ENCODE measurements at places on chromosomes 1 and 21.

DNA sequence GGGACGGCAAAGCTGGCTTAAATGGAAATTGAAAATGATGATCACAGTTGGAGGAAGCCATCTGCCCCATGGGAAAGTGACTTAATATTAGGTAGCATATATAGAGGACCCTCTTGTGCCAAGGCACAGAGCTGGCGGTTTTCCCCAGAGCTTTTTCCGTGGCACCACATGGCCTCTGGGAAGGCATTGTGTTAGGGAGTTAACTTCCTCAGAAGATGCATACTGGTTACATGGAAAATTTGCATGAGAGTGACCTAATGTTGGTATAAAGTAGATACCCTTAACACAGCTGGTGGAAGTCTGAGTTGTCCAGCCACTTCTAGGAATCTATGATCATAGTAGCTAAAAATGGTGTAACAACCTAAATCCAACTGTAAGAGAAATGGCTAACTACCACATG, 27.3 kb downstream of the CAP1 start:
- no peak for DNase-seq

GRCh38 chr1:159868766-159869165, 6.3 kb upstream of the VSIG8 start:
- no peak for DNase-seq

GRCh38 chr1:22629886-22630285, 6.5 kb upstream of the C1QA start:
- no peak for DNase-seq

GRCh38 chr21:41777951-41778815, 11.3 kb upstream of the RIPK4 start:
- DNase-seq: peak; percentile 70

GRCh38 chr1:233960386-233960785, 55.9 kb downstream of the SLC35F3 start:
- no peak for DNase-seq

- DNase-seq: no peak
Observed at GRCh38 chr21:21147374-21147745, 149.2 kb downstream of the NCAM2 start.

DNA sequence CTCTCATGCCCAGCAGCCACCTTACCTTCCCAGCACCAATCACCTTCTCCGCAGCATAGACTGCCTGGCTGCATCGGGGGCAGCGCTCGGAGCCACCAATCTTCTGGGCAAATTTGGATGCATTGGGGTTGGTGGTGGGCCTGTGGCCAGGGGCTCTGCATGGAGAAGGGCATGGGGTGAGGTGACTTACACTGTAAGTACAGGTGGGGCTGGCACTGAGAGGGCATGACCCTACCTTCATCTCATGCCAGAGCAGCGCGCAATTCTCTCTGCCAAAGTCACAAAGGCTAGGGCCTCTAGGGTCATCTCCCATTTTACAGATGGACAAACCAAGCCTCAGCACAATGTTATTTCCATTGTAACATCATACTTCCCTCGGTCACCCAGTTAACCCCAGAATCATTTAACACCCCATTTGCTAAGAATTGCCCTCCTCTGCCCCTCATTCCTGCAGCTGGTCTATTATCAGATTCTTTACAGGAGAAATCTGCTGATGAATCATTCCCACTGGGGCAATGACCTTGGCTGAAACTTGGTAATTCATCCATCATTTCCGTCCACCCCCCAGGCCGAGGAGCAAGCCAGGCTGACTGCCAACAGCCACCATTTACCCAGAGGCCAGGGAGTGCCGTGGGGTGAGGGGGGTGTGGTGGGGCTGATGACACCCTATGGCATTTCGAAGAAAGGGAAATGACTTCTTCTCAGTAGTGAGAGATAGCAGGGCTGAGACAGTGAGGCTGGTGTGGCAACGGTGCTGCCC, 17.9 kb downstream of the CSRP1 start:
- no peak for DNase-seq

DNA sequence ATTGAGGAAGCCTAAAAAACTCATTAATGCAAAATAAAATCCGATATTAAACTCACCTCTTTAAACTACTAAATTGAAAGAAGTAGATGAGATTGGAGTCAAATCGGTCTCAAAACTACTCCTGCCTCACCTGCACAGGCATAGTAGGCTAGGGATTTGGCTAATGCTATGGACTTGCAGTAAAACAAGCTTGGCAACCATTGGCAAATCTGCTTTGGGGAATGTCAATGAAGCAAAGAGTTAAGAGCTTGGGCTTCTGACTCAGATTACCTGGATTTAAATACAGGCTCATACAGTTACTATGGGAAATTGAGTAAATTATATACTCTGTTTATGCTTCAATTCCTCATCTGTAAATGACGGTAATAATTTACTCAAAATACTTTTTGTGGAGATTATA, 111.4 kb downstream of the TTLL7 start:
- no peak for DNase-seq

DNA sequence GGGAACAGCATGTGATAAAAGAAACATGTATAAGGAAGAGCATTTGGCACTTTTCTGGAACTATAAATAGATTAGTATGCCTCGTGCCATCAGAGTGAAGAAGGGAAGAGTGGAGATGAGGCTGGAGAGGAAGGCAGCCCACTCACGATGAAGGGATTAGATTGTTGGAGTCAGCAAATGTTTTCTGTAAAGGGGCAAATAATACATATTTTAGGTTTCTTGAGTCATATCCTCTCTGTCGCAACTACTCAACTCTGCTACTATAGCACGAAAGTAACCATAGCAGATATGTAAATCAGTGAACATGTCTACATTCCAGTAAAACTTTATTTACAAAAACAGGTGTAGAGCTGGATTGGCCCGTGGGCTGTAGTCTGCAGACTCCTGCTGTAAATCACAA, 147.8 kb downstream of the TENT5C start:
- no peak for DNase-seq

DNA sequence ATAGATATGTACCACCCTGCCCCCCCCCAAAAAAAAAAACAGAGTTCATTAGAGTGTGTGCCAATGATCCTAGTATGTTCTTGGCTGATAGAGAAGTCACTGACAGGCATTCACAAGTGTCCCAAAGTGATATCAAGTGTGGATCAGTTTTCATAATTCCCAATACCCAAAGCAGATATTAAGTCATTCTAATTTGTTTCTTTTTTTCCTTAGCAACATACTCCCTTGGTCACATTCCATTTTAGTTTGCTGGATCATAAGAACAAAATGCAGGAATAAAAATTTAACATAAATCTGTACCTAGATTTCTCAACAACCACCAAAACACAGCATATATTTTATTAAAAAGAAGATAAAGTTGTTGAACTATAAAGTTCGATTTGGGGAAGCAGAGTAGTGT, 129.8 kb upstream of the PALMD start:
- no peak for DNase-seq

DNA sequence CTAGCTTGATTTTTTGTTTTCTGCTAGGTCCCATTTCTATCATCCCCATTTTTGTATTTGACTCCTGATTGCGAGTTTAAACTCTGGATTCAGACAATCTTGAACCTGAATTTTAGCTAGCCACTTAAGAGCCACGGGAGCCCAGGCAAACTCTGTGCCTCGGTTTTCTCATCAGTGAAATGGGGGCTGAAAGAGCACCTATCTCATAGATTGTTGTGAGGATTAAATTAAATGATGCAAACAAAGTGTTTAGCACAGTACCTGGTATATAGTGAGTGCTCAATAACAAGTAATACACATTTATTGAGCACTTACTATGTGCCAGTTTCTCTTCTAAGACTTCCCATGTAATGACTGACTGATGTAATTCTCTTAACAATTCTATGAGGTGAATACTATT, 158.1 kb upstream of the POU3F1 start:
- no peak for DNase-seq

- DNase-seq: no peak
Observed at GRCh38 chr1:243471754-243472745, 216.2 kb downstream of the SDCCAG8 start.

- DNase-seq: no peak
Observed at GRCh38 chr21:32806810-32807386, 35.3 kb upstream of the PAXBP1 start.

- DNase-seq: no peak
Observed at GRCh38 chr1:174358344-174358743, 89.4 kb upstream of the GPR52 start.

- no peak for DNase-seq
Observed at GRCh38 chr1:109626682-109627408, 7.2 kb downstream of the AMPD2 start.

DNA sequence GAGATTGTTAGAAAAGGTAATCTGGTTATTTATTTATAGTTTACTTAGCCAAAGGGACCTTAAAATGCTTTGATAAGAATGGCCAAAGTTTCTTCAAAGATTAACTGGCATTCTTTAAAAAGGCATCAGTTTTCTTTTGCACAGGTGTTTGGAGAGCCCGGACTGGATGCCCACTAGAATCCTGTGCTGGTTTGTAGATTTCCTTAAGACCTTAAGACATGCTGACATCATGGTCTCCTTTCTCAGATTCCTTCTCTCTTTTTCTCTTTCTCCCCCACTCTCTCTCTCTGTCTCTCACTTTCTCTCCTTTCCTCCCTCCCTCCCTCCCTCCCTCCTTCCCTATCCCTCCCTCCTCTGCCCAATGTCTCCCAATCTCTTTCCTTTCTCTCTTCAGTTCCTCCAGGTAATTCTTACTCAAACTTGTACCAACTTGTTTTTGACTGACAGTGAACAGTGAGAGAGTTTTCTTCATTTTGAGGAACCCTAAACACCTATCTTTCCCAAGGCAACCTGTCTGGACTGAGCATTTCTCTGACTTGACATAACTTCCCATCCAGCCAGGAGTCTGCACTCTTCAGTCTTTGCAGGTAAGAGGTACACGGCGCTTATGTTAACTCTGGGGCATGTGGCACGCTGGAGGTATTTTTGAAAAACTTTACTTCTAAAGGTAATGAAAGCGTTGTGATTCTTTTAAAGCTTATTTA, at the start of gene KCNJ15:
Gene KCNJ15, plus strand, starts transcription at position 393 of the 704 bp plus-strand sequence. CDS start 42,271 bp downstream, outside the sequence.
- no peak for DNase-seq

DNA sequence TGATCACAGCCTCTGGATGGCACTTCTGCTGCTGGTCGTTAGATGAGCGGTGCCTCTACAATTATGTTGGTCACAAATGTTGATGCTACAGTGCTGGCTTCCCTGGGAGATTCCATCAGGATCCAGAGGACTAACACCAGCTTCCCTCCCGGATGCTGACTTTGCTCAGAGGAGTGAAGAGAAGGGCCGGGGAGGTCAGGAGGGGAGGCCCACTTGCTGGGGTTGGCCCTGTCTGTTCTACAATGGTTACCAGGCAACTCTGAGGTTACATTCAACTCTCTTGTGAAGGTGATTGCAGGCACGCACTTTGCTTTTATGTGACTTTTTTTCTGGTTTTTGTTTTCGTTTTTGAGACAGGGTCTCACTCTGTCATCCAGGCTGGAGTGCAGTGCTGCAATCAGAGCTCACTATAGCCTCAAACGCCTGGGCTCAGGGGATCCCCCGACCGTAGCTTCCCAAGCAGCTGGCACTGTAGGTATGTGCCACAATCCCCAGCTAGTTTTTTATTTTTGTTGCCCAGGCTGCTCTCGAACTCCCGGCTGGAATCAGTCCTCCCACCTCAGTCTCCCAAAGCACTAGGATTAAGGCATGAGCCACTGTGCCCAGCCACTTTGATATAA, 112.5 kb downstream of the ADSS2 start:
- DNase-seq: no peak

- DNase-seq: no peak
Observed at GRCh38 chr1:184030433-184031091, 7.0 kb downstream of the COLGALT2 start.

GRCh38 chr21:33261635-33262034, 4.5 kb upstream of the IL10RB start:
- no peak for DNase-seq

GRCh38 chr1:5494518-5494917, 497.7 kb downstream of the NPHP4 start:
- DNase-seq: no peak

DNA sequence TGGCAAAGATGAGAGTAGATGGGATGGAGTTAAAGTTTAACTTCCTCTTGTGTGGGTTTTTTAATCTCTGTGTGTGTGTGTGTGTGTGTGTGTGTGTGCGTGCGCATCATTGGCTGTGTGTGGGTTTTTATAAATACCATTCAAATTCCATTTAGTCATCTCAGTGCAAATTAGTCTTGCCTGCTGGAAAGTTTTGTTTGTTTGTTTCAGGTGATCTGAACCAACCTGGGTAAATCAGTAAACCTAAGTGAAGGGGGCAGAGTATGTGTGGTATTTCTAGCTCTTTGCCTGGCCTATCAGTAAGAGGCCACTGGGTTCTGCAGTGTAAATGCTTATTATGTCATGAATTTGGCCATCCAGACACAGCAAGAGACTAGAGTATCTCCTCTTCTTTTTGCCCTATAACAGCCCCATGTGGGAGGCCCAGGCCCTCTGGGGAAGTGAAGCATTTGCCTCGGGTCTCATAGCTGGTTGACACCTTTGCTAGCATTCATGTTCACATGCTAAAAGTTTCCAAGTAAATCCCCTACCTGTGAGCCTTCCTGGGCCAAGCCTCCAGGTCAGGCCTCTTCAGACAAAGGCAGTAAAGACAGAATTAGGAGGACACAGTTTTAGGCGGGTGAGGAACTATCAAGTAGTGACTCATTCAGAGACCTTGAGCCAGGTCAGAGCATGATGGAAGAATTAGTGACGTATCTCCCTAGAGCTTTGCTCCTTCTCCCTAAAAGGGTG, 14.7 kb downstream of the INTS3 start:
- DNase-seq: peak; percentile 86

DNA sequence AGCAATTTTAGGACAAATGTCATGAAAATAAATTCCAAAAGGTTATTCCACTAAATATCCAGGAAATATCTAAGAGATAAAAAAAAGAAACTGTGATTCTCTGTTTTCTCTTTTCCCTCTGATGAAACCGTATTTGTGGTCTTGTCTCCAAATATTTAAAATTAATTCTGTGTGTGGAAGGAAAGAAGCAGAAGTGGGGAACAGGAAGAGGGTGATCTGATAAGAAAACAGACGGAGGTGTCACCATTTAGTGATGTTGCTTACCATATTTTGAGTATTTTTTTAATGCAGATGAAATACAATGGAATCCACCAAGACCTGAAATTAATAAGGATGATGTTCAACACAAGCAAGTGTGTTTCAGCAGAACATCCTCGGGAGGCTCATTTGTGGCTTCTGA, 29.6 kb downstream of the CLCA1 start:
- no peak for DNase-seq

DNA sequence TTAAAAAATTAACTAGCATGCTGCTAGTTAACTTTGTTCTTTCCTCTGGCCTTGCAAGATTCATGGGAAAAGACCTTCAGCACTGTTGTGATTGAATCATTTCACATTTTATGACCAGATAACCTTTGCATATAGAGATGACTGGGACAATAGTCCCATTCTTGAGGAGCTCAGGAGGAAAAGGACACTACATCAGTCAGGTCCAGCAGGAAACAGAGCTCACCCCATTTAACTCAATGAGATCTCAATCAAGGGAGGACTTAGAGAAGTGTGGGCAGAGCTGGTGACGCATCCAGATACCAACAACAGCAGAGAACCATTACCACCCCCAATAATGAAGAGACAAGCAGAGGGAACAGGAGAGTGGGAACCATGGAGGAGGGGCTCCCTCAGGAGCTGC, 109.4 kb upstream of the GUCA2B start:
- DNase-seq: peak; percentile 46
